Right lobe of liver (tissue), 6 donors: ENCODE measurements at places on chromosomes 1 and 21. TPM values are rescaled to one million over a fixed set of nuclear protein-coding genes. Genes with fewer than 3 reads are reported as not detected.

The ZBTB8B gene
- total RNA-seq: not detected

DNA sequence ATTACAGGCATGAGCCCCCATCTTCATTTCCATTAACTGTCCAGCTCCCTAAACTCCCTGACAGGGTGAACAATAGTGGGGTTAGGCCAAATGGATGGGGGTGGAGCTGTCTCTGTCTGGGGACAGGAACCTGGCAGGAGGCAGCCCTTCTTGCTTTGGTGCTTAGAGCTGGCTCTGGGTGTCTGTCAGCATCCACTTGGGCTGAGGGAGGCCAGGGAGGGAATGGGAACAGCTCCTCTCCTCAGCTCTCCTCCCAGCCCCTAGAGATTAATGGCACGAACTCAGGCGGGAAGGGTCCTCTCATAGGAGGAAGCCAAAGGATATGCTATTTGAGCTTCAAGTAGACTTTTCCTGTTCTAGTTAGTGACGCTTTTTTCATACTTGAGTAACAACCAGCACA is 11.1 kb upstream of the ETV3L start:
- no peak overlapping the region for H3K4me3 ChIP-seq
- H3K36me3 ChIP-seq: no peaks in the 10 kb centered on the region
- no peaks in the 10 kb centered on the region for H3K4me1 ChIP-seq
- DNase-seq: no peak
- no peaks in the 10 kb centered on the region for H3K27me3 ChIP-seq
- H3K27ac ChIP-seq: no peak overlapping the region

The CD34 gene
- 2.7 TPM for total RNA-seq

DNA sequence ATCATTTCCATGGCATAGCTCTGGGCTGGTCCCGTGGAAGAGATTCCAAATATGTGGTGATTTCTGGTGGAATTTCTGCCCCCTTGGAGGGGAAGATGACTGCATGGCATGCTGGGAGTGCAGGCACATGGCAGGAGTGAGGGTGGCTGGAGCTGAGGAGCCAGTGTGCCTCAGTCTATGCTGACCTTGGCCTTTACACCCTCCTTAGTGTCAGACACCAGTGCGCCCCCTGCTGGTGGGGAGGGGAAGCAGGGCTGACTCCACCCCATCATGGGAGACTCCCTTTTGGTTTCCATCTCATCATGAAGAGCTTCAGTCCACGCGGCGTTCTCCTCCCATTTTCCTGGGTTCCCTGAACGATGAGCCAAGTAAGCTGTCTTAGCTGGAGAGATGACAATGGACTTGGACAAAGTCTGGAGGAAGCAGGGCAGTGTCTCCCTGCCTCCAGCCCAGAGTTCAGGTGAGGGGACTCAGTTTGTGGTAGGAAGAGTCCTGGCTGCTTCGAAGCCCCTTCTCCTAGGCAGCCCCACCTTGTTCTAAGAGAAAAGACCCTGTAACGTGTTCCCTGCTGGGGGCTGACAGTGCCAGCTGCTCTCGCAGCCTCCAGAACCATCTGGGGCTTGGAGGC is 10.3 kb downstream of the ALX3 start:
- no peaks in the 10 kb centered on the region for H3K4me1 ChIP-seq
- no peak for DNase-seq
- no peaks in the 10 kb centered on the region for H3K27me3 ChIP-seq
- peaks cover 8% of the 10 kb centered on the region for H3K36me3 ChIP-seq
- no peak overlapping the region for H3K4me3 ChIP-seq
- H3K27ac ChIP-seq: no peak overlapping the region

GRCh38 chr21:21286170-21286798 is 288.1 kb downstream of the NCAM2 start:
- no peaks in the 10 kb centered on the region for H3K27me3 ChIP-seq
- peak; percentile 55 for DNase-seq
- peaks cover 6% of the 10 kb centered on the region for H3K4me1 ChIP-seq
- H3K36me3 ChIP-seq: no peaks in the 10 kb centered on the region
- no peak overlapping the region for H3K27ac ChIP-seq
- H3K4me3 ChIP-seq: no peak overlapping the region

The HSPA6 gene
- total RNA-seq: 2.2 TPM

- no peak for DNase-seq
- H3K4me3 ChIP-seq: no peak within 1 kb of the TSS
- H3K27ac ChIP-seq: no peak within 1 kb of the TSS
- H3K4me1 ChIP-seq: no peaks in the 10 kb centered on the region
- no peaks in the 10 kb centered on the region for H3K27me3 ChIP-seq
- no peaks in the 10 kb centered on the region for H3K36me3 ChIP-seq
These were observed at the start of gene FASLG for GRCh38 chr1:172658871-172659453. FASLG (plus strand) TSS chr1:172659103; CDS start chr1:172659202, 99 bp downstream.

DNA sequence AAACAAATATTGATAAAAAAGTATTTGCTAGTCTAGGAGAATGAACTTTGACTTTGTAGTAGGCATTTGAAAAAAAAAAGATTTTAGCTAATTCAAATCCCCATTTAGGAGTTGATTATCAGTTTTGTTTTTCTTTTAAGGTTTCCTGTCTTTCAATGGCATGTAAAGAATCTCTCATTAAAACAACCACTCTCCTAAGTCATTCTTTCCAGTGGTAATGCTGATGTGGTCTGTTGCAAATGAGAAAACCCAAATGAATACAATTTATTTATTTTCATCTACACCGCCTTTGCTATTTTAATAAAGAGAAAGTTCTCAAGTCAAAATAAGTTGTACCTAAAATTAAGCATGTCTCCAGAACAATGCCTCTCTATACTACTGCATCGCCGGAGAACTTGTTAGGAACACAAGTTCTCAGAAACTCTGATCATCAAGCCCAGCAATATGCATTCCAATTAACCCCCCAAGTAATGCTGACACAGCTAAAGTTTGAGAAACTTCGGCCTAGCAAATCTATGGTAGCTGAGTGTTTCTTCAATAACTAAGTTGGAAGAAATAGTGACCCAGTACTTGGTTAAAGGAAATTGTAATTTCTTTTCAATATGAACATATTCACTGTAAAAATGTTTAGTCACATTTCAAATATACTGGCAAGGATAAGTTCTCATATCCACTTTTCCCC is 255.1 kb downstream of the PTPRC start:
- H3K27ac ChIP-seq: no peak overlapping the region
- DNase-seq: no peak
- no peaks in the 10 kb centered on the region for H3K4me1 ChIP-seq
- H3K4me3 ChIP-seq: no peak overlapping the region

The C4BPB gene
- 230 TPM for total RNA-seq

- H3K36me3 ChIP-seq: no peaks in the 10 kb centered on the region
- H3K4me3 ChIP-seq: no peak overlapping the region
- H3K4me1 ChIP-seq: no peaks in the 10 kb centered on the region
- DNase-seq: no peak
- H3K27me3 ChIP-seq: no peaks in the 10 kb centered on the region
- peak overlapping the region; percentile 48 for H3K27ac ChIP-seq
These were observed 15.4 kb downstream of the CEP350 start for GRCh38 chr1:179969962-179970361.

The SH3D21 gene
- total RNA-seq: 1.2 TPM

DNA sequence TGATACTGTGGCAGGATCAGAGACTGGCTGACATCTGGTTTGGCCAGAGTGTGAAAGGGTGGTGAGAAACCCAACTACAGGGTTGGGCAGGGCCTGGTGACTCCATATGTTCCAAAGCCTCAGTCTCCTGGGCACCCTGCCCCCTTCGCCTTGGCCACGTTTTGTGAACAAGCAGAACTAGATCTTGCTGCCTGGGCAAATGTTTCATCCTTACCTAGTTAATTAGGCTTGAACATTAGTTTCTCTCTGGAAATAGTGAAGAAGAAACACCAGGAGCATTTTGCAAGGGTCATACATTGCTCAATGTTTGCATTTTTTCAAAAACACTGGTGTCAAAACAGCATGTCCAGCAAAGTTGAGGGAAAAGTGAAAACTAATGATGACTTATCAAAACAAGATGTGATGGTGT is 60.5 kb downstream of the MAP3K7CL start:
- no peaks in the 10 kb centered on the region for H3K36me3 ChIP-seq
- DNase-seq: no peak
- H3K27ac ChIP-seq: peak overlapping the region; percentile 35
- no peak overlapping the region for H3K4me3 ChIP-seq
- peaks cover 62% of the 10 kb centered on the region for H3K4me1 ChIP-seq

DNA sequence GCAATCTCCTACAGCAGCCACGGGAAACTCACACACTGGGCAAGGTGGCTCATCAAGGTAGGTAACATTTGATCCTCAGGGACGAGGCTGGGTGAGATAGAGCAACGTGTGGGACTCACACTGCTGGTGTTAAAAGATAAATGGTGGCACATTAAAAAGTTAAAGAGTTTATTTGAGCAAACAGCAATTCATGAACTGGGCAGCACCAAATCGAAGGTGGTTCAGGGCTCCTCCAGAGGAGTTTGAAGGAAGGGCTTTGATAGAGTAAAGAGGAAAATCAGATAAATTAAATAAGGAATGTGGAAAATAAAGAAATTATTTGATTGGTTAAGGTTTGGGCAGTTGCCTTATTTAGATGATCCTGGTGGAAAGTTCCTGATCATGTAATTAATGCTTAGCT is 23.6 kb upstream of the TMEM51 start:
- no peak overlapping the region for H3K27ac ChIP-seq
- no peak for DNase-seq
- no peaks in the 10 kb centered on the region for H3K27me3 ChIP-seq

GRCh38 chr1:195141294-195141693 is 1466.9 kb downstream of the KCNT2 start:
- H3K4me3 ChIP-seq: no peak overlapping the region
- H3K4me1 ChIP-seq: no peaks in the 10 kb centered on the region
- no peaks in the 10 kb centered on the region for H3K36me3 ChIP-seq
- H3K27ac ChIP-seq: no peak overlapping the region

DNA sequence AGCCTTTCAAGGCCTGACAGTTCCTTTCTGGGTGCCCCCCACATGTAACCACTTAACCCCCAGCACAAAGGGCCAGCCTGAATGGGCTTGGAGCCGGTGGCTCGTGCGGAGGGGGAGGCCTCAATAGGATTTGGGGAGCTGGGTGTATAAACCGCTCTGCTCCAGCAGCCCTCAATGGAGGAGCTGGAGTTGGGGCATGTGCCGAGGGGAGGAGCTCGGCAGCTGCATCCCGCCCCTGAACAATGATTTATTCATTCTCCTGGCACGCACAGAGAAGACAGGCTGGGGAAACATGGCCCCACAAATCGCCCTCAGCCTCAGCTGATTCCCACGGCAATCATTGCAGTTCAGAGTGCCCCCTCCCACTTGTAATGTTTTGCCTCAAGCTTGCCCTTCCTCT is 6.9 kb upstream of the C1orf216 start:
- DNase-seq: no peak
- no peaks in the 10 kb centered on the region for H3K4me1 ChIP-seq
- H3K4me3 ChIP-seq: no peak overlapping the region
- H3K27ac ChIP-seq: no peak overlapping the region
- no peaks in the 10 kb centered on the region for H3K27me3 ChIP-seq

The C1orf53 gene
- 4.9 TPM for total RNA-seq

DNA sequence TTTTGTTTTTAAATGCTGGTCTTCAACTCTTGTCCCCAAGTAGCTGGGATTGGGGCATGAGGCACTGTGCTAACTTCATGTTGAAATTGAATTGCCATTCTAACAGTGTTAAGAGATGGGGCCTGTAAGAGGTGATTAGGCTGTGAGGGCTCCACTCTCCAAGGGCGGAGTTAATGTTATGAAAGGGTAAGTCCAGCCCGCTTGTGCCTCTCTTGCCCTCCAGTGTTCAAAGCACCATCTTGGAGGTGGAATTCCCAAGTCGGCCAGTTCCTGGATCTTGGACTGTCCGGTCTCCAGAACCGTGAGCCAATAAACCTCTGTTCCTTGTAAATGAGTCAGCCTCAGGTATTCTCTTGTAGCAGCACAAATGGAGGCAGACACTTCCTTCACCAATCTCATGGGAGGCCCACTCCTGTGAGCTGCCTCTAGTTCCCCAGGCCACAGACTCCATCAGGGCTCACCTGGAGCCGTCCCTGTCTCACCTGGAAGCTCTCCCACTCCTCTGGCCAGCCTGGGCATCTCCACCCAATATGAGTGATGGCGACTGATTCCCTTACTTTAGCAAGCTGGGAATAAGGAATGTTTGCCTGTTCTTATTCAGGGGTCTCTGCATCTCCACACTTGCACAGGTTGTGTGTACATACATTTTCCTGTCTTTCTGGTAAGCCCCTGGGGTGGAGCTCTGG is 15.5 kb downstream of the IBA57 start:
- DNase-seq: no peak
- H3K27me3 ChIP-seq: no peaks in the 10 kb centered on the region
- no peak overlapping the region for H3K27ac ChIP-seq
- no peak overlapping the region for H3K4me3 ChIP-seq

DNA sequence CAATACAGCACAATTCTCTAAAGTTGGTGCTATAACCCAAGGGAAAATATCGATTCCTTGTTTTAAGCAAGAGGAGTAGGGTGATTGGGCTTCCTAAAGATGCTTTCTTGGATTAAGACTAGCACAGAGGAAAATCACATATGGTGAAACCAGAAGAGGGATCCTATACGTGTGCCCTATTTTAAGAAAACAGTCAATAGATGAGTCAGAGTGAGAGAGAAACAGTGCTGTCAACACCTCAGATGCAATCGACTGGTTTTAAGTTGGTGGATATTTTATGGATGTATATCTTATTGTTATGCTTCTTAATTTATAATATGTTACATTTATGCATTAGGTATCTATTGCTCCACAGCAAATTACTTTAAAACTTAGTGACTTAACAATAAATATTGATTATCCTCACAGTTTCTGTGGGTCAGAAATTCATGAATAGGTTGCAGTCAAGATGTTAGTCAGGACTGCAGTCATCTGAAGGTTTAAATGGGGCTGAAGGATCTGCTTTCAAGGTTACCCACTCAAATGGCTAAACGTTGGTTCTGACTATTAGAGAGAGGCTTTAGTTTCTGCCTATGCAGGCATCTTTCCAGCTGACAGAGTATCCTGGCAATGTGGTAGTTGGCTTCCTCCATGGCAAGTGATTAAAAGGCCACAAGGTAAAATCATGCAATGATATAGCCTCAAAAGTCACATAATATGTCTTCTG is 61.6 kb upstream of the DEPDC1 start:
- no peaks in the 10 kb centered on the region for H3K4me1 ChIP-seq
- H3K36me3 ChIP-seq: no peaks in the 10 kb centered on the region
- no peaks in the 10 kb centered on the region for H3K27me3 ChIP-seq
- no peak for DNase-seq
- H3K27ac ChIP-seq: no peak overlapping the region
- no peak overlapping the region for H3K4me3 ChIP-seq

The COL8A2 gene
- total RNA-seq: 0.18 TPM

DNA sequence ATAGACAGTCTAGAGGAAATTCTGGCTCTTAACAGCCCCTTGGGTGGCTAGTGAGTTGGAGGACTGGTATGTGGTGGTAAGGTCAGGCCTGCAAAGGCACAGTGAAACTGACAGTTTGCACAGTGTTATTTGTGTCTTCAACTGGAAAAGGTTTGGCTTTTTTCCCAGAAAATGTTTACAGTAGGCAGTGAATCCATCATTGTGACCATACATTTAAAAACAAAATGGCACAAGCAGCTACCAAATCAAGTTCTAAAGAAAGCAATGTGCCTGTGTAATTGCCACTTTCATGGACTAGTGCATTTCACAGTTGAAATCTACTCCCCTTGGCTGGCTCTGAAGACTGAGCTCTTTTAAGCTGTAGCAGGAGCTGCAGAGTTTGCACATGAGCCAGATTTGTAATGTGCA is 24.8 kb downstream of the ATPAF1 start:
- no peaks in the 10 kb centered on the region for H3K27me3 ChIP-seq
- H3K36me3 ChIP-seq: no peaks in the 10 kb centered on the region
- peaks cover 6% of the 10 kb centered on the region for H3K4me1 ChIP-seq
- no peak overlapping the region for H3K4me3 ChIP-seq
